ENCODE measurements at places on chromosomes 16 and 17. TPM values are rescaled to one million over a fixed set of nuclear protein-coding genes. Genes with fewer than 3 reads are reported as not detected.

DNA sequence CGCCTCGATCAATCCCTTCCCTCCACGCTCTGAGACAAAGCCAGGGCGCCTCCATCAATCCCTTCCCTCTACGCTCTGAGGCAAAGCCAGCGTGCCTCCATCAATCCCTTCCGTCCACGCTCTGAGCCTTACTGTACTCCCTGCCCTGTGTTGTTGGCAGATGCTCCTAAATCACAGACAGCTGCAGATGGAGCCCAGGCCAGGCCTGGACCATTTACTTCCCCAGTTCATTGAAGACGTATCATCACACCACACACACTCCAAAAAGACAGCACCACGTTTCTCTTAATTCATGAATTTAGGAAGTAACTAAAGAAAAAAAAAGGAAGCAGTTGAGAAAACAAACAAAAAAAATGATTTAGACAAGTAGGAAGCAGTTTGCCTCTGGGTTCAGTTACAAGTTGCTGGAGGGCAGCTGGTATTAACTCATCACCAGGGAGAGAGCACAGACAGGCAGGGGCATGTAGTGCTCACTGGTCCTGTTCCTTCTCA is 7.4 kb upstream of the CD300LD start:
- DNase-seq, result no peak
- H3K4me1 ChIP-seq, result no peaks in the 10 kb centered on the region
- no peak overlapping the region for H3K27ac ChIP-seq
- H3K27me3 ChIP-seq, result no peaks in the 10 kb centered on the region
- H3K4me3 ChIP-seq, result no peak overlapping the region

DNA sequence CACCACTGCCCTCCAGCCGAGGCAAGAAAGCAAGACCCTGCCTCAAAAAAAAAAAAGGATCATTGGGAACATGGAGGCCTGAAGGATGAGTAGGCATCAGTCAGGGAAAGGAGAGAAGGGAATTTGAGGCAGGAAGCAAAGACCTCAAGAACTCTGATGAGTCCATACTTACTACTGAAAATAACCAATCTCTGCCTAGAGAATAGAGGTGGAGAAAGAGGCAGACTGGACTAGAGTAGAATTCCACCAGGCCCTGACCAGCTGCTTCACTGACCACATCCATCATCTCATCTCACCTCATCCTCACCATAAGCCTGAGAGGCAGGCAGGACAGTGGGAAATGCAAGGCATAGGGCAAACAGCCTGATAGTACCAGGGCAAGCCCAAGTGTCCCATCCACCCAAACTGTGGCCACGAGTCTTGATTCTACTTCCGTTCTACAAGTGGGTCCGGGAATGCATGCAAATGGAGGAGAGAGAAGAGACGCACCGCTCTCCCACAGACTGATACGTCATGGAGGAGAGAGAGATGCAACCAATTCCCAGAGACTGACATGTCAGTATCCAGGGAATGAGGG is 17.1 kb downstream of the ANKRD11 start:
- peaks cover 31% of the 10 kb centered on the region for H3K4me1 ChIP-seq
- no peak overlapping the region for H3K4me3 ChIP-seq

The GPS1 gene
- 156 TPM for polyA plus RNA-seq

DNA sequence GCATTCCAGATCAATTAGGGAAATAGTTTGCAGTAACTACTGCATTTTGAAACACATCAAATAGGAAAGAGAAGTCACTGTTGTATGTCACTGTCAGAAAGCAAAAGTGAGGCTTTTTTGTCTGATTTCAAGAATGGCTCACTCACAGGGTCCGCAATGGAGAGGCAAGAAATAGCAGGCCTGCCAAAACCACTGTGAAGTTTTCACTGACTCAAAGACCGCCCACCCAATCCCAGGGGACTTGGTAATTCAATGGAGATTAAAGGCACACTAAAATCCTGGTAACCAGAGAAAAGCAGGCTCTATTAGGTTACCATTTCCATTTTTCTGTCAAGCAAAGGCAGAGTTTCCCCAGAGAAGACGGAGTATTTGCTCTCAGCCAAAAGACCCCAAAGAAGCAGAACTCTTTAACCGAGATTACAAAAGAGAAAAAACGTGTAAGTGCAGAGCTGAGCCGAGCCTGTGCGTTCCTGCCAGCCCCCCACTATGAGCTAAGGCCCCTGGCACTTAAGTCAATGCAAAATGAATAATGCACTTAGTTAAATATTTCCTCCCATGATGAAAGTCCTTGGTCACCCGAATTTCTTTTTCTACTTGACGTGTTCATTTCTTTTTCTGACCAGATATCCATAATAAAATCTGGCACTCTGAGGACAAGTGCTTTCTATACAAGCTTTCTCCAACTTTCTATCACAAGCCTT is 57.0 kb downstream of the FOXL1 start:
- H3K27me3 ChIP-seq, result no peaks in the 10 kb centered on the region
- H3K4me1 ChIP-seq, result no peaks in the 10 kb centered on the region
- H3K4me3 ChIP-seq, result no peak overlapping the region
- DNase-seq, result no peak

DNA sequence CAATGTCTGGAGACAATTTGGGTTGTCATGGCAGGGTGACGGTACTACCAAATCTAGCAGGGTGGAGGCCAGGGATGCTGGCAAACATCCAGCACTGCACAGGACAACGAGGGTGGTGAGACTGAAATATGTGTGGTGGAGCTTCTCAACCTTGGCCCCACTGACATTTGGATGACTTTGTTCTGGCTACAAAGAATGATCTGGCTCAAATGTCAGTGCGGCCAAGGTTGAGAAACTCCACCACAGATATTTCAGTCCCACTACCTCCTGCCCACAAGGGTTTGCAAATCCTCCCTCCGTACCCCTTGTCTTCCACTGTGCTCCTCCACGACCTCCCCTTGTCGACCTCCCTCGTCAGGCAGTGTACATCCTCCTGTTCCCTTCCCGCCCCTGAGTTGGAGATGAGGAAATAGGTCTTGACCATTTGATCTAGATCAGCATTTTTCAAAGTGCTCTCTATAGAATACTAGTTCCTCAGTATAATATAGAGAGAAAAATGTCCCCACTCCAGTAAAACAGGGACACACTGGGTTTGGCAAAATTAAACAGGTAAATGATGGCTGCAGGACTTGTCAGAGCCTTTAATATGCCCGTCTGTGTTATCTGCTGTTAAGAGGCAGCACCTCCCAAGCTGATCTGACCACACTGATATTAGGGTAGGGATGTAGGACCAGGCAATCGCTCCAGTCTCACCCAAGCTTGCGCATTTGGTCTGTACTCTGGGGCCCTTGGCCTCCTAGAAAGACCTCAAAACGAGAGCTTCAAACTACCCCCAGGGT is 6.8 kb downstream of the OSGIN1 start:
- H3K4me1 ChIP-seq, result no peaks in the 10 kb centered on the region
- no peak for DNase-seq
- H3K27ac ChIP-seq, result no peak overlapping the region
- H3K4me3 ChIP-seq, result no peak overlapping the region
- H3K36me3 ChIP-seq, result peaks cover 56% of the 10 kb centered on the region
- no peaks in the 10 kb centered on the region for H3K27me3 ChIP-seq

DNA sequence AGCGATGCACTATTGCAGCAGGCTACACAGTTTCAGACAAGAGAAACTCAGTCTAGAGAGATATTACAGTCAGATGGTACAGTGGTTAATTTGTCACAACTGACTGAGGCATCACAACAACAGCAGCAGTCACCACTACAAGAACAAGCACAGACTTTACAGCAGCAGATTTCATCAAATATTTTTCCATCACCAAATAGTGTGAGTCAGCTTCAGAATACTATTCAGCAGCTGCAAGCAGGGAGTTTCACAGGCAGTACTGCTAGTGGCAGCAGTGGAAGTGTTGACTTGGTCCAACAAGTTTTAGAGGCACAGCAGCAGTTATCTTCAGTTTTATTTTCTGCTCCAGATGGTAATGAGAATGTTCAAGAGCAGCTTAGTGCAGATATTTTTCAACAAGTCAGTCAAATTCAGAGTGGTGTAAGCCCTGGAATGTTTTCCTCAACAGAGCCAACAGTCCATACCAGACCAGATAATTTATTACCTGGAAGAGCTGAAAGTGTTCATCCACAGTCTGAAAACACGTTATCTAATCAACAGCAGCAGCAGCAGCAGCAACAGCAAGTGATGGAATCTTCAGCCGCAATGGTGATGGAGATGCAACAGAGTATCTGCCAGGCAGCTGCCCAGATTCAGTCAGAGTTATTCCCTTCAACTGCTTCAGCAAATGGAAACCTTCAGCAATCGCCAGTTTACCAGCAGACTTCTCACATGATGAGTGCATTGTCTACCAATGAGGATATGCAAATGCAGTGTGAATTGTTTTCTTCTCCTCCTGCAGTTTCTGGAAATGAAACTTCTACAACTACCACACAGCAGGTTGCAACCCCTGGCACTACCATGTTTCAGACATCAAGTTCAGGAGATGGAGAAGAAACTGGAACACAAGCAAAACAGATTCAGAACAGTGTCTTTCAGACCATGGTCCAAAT is 34.1 kb downstream of the NQO1 start:
- no peak overlapping the region for H3K27ac ChIP-seq
- no peaks in the 10 kb centered on the region for H3K4me1 ChIP-seq
- H3K27me3 ChIP-seq, result no peaks in the 10 kb centered on the region
- H3K4me3 ChIP-seq, result no peak overlapping the region
- peaks cover 15% of the 10 kb centered on the region for H3K36me3 ChIP-seq

DNA sequence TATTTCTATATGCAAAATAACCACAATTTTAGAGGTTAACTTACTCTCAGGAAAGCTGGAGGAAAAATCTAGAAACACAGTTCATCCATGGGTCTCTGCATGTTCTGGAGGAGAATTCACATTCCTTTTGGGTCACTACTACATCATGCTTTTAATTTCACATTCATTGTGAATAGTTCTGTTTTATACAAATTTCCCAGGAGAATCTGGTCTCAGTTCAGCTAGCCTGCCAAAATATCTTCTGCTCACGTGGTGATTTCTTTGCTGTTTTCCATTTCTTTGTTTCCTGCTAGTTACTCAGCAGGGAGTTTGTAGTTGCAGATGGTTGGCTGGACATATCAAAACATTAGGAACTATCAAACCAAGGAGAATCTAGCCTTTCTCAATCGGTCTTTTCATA is at the start of gene ABCA9:
ABCA9 (minus strand) TSS at position 106 of the 400 bp plus-strand sequence. CDS start 9,801 bp downstream, outside the sequence.
- no peaks in the 10 kb centered on the region for H3K36me3 ChIP-seq
- H3K4me1 ChIP-seq, result no peaks in the 10 kb centered on the region
- H3K27me3 ChIP-seq, result no peaks in the 10 kb centered on the region
- no peak within 1 kb of the TSS for H3K27ac ChIP-seq
- no peak for DNase-seq

The CIBAR2 gene
- 0.19 TPM for polyA plus RNA-seq

DNA sequence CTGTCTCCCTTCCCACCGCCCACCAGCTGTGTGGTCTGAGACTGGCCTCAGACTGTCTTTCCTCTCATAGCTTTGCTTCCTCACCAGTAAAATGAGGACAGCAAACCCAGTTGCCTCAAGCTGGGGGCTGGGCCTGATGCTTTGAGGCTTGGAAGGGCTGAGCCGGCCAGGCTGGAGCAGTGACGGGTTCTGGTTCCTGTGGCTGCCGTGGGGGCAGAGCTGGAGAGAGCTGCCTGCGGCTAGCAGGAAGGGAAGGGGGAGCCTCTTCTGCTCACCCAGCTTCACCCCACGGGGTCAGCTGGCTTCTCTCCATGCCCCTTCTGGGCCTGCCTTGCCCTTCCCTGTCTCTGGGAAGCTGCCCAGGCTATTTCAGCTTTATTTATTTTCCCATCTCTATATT is 23.7 kb downstream of the LASP1 start:
- no peak overlapping the region for H3K4me3 ChIP-seq
- H3K36me3 ChIP-seq, result peaks cover 97% of the 10 kb centered on the region
- no peaks in the 10 kb centered on the region for H3K27me3 ChIP-seq
- peaks cover 7% of the 10 kb centered on the region for H3K4me1 ChIP-seq
- no peak for DNase-seq

GRCh38 chr17:22337467-22337866 is 645.1 kb downstream of the KCNJ18 start:
- H3K36me3 ChIP-seq, result no peaks in the 10 kb centered on the region
- H3K27me3 ChIP-seq, result no peaks in the 10 kb centered on the region
- no peak for DNase-seq
- H3K4me3 ChIP-seq, result no peak overlapping the region
- no peaks in the 10 kb centered on the region for H3K4me1 ChIP-seq

DNA sequence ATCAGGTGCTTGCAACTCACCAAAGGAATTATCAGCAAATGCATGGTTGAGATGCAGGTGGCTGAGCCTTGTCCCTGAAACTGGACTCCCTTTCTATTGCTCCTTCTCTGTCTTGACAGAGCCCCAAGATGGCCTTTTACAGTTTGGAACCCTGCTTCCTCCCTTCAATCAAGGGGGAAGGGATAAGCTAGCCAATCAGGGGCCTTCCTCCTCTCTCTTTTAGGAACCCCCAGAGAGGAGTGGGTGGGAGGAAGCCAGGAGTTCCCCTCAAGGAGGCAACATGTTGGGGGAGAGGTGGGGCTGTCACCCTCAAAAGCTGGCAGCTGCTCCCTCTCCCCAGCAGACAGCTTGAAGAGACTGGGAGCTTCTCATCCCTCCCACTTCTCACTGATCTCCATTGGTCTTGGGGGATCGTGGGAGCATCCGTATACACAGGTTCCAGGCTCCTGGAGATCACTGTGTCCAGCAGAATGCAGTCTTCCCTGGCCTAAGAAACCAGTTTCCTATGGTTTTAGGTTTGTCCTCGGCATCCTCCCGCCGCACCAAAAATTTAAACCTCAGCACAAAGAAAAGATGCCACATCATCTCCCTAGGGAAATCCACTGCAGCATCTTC is 7.2 kb downstream of the RASL10B start:
- no peaks in the 10 kb centered on the region for H3K36me3 ChIP-seq
- no peak overlapping the region for H3K27ac ChIP-seq
- no peak for DNase-seq
- no peaks in the 10 kb centered on the region for H3K27me3 ChIP-seq
- H3K4me1 ChIP-seq, result no peaks in the 10 kb centered on the region
- H3K4me3 ChIP-seq, result no peak overlapping the region

DNA sequence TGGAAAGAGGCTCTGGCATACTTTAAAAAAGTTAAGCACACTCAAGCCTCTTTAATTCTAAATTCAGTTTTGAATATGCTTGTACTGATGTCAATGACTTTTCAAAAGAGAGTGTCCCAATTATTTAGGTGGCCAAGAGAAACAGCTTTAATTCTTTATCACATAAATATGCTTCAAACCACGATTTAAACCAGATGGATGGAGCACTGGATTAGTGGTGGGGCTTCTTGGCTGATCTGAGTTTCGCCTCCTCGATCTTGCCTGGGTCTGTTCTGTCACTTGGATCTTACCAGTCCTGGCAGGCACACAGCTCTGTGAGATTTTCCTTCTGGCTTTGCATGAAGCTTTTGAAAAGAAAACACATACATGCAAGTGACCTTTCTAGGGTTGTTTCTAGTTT is 467.8 kb downstream of the MAF start:
- H3K4me3 ChIP-seq, result no peak overlapping the region
- DNase-seq, result no peak
- no peak overlapping the region for H3K27ac ChIP-seq
- no peaks in the 10 kb centered on the region for H3K36me3 ChIP-seq

Measured in small intestine (tissue), 16 donors.